Bronchial epithelial cell (primary cell): ENCODE measurements at places on chromosomes 16 and 17.
A peak's percentile ranks its signal among the peaks of the same experiment; 100 is the strongest.

GRCh38 chr16:87041286-87041685 lies 275.9 kb downstream of the C16orf95 start:
- no peak for DNase-seq

- DNase-seq: no peak
Measured at GRCh38 chr17:45364531-45365390, 47.9 kb upstream of the MAP3K14 start.

DNA sequence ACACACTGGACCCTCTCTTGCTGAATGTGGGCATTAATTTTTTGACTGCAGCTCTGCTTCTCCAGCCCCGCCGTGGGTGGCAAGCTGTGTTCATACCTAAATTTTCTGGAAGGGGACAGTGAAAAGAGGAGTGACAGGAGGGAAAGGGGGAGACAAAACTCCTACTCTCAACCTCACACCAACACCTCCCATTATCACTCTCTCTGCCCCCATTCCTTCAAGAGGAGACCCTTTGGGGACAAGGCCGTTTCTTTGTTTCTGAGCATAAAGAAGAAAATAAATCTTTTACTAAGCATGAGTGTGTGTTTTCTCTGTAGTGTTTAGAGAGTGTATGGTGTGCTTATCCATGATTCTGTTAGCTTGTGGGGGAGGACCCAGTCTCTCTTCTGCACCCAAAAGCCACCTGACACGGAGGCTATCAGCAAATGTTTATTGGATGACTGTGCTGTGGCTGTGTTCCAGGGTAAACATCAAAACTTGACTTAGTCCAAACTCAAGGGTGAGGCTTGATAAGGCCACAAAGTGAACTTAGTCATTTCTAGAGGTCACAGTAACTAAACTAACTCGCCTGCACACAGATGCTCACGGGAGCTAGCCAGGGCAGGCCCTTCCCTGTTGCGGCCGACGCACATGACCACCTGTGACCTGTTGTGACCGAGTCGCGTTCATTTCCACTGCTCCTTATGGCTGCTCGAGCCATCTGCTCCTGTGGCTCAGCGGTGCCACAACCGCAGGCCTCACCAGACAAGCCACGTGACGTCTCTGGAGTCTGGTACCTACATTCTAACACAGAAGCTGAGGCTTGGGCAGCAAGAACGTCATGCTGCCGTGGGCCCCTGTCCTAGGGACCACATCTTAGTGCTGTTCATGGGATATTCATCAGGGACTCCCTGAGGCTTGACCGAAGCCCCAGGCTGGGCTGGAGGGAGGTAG lies 9.8 kb upstream of the MED11 start:
- DNase-seq: peak; percentile 65

- DNase-seq: no peak
Measured at GRCh38 chr16:78768226-78768625, 668.8 kb downstream of the WWOX start.

DNA sequence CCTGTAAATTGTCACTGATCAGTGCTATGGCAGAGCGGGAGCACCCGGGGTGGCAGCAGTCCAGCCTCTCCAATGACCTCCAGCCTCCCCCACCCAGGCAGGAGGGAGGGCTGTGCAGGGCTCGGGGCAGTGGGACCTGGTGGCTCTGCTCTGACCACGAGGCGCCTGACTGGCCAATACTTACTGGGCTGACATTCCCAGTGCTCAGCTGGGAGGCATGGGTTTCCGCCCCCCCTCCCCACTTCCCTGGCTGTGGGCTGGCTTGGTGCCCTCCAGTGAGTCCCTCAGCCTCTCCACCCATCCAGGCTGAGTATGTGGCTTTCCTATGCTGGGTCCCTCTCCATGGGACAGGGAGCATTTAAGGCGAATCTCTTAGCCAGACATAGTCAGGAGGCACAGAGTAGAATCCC lies 2.7 kb downstream of the SOCS3 start:
- DNase-seq: no peak

- DNase-seq: no peak
Measured at GRCh38 chr17:81870981-81871386, at the start of gene ARHGDIA. Gene ARHGDIA (minus strand): TSS chr17:81871337. CDS start chr17:81869930, 1,407 bp downstream.

GRCh38 chr16:84339311-84339710 lies 29.0 kb upstream of the ATP2C2 start:
- DNase-seq: no peak

DNA sequence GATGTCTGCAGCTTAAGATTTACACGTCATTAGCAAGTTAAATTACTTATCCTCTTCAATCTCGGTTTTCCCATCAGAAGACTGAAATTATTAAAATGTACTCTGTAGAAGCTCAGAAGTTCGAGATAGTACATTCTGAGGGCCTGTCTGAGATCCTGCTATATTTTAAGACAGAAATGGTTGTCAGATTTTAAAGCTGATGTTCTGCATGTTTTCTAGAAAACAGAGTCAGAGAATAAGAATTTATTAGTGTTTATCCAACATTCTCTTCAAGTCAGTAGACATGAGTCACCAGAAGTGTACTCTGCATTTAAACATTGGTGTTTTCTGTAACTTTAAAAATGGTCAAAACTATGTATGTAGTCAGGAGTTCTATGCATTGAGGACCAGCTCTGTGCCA lies 155.2 kb upstream of the MYOCD start:
- DNase-seq: peak; percentile 29

- no peak for DNase-seq
Measured at GRCh38 chr16:11361701-11362451, 16.6 kb downstream of the RMI2 start.

- peak; percentile 81 for DNase-seq
Measured at GRCh38 chr16:54135361-54136275, 151.0 kb downstream of the IRX3 start.

DNA sequence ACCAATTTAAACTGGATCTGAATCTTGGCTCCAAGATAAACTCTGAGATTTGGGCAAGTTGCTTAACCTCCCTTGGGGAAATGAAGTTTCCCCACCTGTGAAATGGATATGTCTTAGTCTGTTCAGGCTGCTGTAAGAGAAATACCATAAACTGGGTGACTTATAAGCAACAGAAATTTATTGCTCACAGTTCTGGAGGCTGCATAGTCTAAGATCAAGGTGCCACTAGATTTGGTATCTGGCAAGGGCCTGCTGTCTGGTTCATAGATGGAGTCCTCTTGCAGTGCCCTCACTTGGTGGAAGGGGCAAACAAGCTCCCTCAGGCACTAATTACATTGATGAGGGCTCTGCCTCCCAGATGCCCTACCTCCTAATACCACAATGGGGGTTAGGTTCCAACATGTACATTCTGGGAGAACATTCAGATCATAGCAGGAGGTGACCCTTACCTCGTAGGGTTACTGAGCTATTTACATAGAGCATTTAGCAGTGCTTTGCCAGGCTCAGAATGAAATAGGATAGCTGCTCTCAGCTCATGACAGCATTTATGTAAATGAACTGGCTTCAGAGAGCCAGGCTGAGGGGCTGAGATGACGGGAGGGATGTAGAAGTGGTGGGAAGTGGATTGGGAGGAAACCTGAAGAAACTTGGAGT lies 83.9 kb downstream of the SPECC1 start:
- DNase-seq: no peak
